ENCODE measurements at places on chromosomes 12 and 14. TPM values are rescaled to one million over a fixed set of nuclear protein-coding genes. Genes with fewer than 3 reads are reported as not detected.
A peak's percentile ranks its signal among the peaks of the same experiment; 100 is the strongest.

GRCh38 chr12:27549801-27550652 lies 26.0 kb downstream of the PPFIBP1 start:
- DNase-seq = peak; percentile 89

- no peak for DNase-seq
These were observed 3.2 kb upstream of the KRT4 start for GRCh38 chr12:52817003-52817698.

DNA sequence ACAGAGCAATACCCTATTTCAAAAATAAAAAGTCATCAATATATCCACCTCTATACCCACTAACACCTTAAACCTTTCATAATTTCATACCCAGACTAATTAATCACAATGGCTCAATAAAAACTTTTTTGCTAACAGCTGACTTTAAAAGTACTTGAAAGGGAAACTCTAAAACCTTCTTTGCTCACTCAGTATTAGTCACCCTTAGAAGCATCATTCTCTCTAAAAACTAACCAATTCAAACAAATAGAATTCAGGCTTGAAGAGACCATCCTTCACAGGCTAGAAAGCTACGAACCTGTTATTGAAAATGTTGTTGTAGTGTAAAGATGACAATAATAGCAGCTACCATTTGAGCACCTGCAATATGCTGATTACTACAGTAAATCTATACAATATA lies 37.2 kb downstream of the HECTD1 start:
- peak; percentile 17 for DNase-seq

- no peak for DNase-seq
These were observed 16.6 kb upstream of the GPR68 start for GRCh38 chr14:91261115-91261514.

The PROX2 gene
- total RNA-seq = not detected

The PTPN11 gene
- 160 TPM for total RNA-seq
